ENCODE measurements at places on chromosomes 7 and 10.

DNA sequence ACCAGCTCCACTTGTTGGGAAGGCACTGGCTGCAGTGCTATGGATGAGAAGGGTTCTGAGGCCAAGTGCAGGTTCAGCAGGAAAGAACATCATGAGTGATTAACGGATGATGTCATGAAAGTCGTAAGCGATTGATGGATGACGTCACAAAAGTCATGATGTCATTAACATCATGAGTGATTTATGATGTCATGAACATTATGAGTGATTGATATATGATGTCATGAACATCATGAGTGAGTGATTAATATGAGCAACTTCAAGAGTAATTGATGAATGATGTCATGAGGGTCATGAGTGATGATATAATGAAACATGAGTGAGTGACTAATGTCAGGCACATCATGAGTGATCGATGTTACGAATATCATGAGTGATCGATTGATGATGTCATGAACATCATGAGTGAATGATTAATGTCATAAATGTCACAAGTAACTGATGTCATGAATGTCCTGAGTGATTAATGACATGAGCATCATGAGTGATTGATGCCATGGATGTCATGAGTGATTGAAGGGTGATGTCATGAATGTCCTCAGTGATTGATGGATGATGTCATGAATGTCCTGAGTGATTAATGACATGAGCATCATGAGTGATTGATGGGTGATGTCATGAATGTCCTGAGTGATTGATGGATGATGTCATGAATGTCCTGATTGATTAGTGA is 185.6 kb downstream of the PAXIP1 start:
- DNase-seq, result no peak

DNA sequence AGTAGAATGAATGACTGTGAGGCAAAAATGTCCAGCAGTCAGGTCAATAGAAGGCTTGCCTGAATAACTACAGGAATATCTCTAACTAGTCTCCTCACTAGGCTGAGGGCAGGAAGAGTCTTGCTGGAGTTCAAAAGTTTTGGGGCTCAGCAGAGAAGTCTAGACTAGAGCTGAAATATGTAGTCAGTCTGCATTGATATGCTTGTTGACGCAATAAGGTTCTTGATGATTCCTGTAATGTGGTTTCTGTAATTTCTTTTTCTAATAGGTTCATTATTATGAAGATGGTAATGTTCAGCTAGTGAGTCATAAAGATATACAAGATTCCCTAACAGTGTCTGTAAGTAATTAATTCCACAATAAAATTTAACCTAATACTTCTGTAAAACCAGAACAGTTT is 41.5 kb upstream of the ST7 start:
- DNase-seq, result no peak

DNA sequence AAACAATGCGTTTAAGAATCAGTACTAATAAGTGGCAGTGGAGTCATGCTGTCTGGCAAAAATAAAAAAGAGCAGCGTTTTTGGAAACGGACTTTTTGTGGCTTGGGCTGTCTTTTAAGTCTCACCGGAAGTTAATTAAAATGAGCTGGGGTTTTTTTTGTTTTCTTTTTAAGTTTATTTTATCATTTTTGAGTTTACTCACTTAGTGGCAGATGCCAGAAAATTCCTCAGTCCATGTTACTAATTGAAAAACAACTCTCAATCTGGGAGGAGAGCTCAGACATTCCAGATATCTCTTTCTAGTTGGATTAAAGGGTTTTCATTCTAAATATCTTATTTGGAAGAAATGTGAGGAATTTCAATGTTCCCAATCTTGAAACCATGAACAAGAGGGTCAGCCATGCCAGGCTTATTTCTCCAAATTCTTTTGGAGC is 133.8 kb upstream of the AGR3 start:
- DNase-seq, result no peak

- DNase-seq, result no peak
Observed at GRCh38 chr10:12409613-12410012, 60.3 kb downstream of the CAMK1D start.

DNA sequence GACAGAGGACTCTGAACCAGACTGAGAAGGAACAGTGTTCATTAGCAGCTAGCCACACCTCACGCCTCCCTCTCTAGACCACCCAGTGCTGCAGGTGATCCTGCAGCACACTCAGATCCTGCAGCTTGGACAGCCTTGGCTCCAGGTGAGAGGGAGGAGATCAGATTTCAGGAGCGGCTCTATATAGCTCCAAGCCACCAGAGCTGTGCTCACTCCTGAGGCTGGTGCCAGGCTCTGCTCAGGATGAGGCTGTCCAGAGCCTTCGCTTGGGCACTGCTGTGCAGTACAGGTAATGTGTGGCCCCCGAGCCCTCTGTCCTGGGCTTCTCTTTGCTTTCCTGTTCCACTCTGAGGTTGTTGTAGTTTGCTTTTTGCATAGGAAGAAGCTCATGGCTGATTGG is 42.4 kb downstream of the C10orf120 start:
- no peak for DNase-seq

- DNase-seq, result no peak
Observed at GRCh38 chr7:116177009-116177408, 33.3 kb upstream of the TES start.

DNA sequence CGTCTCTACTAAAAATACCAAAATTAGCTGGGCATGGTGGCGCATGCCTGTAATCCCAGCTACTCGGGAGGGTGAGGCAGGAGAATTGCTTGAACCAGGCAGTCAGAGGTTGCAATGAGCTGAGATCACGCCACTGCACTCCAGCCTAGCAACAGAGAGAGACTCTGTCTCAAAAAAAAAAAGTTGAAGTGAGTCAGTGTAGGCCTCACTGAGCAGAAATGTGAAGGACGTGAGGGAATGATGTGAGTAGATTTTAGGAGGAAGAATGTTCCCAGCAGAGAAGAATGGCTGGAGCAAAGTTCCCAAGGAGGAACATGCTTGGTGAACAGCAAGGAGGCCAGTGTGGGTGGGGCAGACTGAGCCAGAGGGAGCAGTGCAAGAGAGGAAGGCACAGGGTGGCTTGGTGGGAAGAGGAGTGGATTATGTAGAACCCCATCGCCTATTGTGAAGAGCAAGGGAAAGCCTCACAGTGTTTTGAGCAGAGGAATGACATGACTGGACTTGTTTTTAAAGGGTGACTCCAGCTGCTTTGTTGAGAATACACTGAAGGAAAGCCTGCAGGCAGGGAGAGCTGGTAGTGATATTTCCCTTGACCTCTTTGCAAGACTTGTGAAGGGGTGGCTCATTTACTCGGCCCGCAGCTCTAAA is 708.7 kb downstream of the SUGCT start:
- no peak for DNase-seq

DNA sequence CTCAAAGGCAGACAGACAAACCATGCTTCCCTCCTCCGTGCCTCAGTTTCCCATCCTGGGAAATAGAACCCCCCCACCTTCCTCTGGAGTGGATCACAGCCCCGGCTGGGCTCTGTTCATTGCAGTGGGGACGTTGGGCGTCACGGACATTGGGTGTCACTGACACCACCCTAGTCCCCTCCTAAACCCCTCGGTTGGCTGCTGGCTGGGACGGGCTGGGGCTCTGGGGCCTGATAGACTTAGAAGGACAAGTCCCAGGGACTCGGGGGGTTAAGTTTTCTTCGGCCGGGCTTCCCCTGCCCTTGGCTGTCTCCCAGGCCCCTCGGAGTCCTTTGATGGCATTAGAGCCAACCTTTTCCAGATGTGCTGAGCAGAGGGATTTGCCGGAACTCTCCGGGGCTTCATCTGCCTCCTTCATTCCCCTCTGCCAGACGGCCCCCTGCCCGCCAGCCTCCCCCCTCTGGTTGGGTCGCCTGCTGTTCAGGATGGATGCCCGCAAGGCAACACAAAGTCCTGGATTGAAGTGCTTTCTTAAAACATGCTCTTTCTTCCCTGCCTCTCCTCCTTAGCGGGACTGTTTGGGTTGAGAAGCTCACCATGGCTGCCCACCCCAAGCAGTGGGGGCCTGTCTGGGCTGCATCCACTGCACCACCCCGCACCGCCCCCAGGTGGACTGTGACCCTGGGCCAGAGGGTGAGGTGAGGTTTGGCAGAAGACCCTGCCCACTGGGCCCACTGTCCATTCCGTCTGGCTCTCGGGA is 73.0 kb downstream of the COL26A1 start:
- no peak for DNase-seq

DNA sequence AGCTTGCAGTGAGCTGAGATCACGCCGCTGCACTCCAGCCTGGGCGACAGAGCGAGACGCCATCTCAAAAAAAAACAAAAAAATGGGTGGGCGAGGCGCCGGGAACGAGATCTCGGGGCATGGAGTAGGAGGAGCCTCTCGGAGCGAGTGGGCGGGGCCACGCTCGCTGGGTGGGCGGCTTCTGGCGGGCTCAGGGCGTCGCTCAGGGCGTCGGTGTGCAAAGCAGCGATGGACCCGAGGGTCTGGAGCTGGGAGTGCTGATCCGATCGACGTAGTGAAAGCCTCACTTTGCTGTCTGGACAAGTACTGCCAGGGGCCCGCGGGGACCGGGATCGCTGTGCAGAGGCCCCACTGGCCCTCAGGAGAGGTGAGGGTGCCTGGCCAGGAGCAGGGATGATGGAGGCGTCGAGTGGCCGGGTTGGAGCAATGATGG is 22.6 kb upstream of the AMZ1 start:
- DNase-seq, result no peak

DNA sequence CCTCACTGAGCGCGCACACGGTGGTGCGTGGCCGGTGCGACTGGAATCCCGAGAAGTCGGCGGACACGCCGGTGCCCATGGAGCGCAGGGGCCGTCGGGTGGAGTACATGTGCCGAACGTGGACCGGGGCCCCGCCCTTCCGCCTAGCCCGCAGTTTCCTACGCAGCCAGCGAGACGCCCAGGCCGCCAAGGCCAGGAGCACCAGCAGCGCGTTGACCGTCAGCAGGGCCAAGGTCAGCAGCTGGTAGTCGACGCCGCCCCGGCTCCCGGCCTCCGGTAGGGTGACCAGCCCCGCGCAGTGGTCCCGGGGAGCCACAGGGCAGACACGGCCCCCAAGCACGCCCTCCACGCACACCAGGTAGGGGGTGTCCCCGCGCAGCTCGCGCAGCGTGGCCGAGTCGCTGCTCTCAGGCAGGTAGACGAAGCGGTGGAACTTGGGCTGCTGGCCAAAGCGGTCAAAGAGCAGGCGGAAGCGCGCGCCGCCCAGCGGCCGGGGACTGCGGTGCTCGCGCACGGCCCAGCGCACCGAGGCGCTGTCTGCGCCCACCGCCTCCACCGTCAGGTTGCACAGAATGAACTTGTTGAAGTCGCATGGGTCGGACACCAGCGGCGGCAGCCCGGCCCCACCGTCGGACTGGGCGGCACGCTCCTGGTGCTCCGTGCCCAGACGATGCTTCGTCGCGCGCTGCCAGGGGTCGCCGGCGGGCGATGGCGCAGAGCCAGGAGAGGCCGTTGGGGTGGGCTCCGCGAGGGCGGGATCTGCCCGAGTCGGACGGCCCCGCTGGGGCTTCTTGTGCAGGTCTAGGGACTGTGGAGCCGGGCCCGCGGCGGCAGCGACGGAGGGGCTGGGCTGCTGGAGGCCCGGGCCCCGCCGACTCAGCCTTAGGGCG is 2.2 kb downstream of the TRIL start:
- peak; percentile 82 for DNase-seq

GRCh38 chr10:101952191-101952590 is 103.8 kb downstream of the ARMH3 start:
- no peak for DNase-seq
